ENCODE measurements at places on chromosomes 6 and 20.

- no peak for DNase-seq
Measured at GRCh38 chr6:102981490-102982015, 1588.0 kb downstream of the GRIK2 start.

- DNase-seq = no peak
Measured at GRCh38 chr6:20116792-20117191, 95.5 kb downstream of the MBOAT1 start.

DNA sequence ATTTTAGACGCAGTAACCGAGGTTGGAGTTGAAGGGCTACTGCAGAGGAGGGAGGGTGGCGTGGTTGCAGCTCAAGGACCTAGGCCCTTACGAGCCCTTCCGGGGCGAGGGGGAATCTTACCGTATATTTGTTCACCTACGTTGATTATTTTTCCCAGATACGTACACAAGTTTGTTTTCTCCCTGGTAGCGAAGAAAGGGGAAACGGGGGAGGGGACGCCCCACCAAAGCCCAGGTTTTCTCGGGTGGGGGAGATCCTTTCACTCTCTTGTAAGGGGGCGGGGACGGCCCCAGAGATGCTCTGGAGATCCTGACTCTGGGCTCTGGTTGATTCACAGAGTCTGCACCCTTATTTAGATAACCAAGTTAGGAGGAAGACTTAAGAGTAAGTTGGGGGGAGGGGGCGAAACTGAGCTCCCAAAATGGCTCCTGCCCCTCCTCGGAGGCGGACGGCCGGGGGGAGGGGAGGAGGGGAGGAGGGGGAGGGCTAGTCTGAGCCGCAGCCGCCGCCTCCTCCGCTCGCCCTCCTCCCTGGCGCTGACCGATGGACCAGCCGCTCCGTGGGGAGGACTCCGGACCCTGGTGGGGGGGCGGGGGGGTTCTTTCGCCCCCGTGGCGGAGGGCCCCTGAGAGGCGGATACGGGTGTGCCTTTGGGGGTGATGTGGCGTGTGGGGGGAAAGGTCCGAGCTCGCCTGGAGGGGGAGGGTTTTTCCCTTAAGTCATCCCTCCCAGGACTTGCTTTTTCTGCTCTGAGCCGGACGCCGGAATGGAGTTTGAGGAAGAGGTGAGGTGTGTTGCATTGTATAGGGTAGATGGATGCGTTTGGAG lies 2.2 kb downstream of the BRD2 start:
- DNase-seq = peak; percentile 83

DNA sequence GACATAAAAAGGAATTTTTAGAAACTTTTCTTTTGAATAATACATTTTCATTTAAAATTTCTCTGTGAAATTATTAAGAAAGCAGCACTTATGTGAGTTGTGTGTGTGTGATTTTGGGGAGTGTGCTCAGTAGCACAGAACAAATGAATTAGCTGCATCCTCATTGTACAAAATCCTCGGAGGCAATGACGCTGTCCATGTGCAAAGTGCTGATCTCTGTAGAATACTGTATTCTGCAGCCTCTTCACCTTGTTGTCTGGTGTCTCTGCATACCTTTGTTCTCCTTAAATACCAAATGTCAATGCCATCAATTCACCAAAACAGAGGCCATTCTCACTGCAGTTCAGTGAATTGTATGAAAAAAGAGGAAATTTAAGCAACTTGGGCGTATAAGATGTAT lies 838.4 kb downstream of the QKI start:
- no peak for DNase-seq

DNA sequence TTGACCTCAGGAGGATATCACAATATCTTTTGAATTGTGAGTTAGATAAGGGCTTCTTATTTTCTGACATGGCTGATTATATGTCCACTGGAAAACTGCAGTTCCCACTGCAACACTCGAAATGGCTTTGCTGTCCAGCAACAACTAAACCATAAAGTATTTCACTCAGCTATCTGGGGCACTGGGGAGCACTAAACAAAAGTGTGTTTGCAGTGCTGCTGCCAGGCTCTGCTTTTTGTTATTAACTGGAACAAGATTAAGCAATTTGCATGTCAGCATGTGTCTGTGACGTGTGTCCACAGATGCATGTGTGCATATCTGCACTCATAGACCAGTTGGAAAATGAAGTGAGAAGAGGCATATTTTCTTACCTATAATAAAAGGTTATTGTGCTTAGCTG lies 107.8 kb upstream of the CCN2 start:
- DNase-seq = peak; percentile 29

- no peak for DNase-seq
Measured at GRCh38 chr6:123168892-123169773, 173.1 kb downstream of the CLVS2 start.

- DNase-seq = no peak
Measured at GRCh38 chr20:6269168-6269873, 146.5 kb upstream of the FERMT1 start.

DNA sequence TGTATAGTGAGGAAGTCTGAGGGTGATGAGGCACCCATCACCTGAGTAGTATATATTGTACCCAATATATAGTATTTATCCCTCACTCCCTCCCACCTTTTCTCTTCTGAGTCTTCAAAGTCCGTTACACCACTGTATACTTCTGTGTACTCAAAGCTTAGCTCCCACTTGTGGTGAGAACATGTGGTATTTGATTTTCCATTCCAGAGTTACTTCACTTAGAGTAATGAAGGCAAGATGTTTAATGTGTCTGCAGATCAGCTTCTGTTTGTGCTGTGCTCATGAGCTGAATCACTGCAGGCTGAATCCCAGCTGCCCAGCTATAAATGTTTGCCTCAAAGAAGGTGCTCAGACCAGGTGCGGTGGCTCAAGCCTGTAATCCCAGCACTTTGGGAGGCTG lies 139.3 kb upstream of the FOXA2 start:
- peak; percentile 41 for DNase-seq

DNA sequence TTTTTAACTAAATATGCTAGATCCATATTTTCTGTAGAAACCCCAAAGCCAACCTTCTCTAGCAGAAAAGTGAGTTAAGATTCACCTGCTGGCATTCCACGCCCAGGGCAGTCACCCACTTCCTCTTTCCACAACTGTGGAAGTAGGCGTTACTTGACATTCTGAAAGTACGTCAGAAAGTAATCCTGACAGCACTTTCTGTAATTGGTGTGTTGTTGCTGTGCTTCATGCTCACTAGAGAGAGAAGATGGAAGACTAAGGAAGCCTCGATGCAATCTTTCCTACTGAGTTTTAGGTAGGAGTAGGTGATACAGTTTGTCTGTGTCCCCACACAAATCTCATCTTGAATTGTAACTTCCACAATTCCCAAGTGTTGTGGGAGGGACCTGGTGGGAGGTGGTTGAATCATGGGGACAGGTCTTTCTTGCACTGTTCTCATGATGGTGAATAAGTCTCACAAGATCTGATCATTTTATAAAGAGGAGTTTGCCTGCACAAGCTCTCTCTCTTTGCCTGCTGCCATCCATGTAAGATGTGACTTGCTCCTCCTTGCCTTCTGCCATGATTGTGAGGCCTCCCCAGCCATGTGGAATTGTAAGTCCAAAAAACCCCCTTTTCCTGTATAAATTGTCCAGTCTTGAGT lies 101.1 kb downstream of the MAP3K7 start:
- no peak for DNase-seq

- no peak for DNase-seq
Measured at GRCh38 chr20:37020636-37021035, 69.1 kb upstream of the SAMHD1 start.

DNA sequence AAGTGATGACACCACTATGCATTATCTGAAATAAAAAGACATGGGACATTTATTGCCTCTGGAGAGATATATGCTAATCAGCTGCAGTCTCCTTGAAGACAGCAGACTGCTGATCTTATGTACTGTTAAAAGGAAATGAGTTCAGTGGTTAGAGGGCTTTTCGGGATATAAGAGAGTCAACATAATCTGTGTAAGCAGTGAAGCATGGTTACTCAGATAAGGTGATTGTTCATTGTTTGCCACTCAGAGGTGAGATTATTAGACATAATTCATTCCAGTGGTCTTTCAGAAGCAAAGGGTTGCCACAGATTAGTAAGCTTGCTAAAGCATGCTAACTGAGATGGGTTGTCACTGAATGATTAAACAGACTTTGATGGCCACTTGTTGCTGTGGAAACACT lies 1450.7 kb upstream of the ADGRB3 start:
- DNase-seq = no peak

DNA sequence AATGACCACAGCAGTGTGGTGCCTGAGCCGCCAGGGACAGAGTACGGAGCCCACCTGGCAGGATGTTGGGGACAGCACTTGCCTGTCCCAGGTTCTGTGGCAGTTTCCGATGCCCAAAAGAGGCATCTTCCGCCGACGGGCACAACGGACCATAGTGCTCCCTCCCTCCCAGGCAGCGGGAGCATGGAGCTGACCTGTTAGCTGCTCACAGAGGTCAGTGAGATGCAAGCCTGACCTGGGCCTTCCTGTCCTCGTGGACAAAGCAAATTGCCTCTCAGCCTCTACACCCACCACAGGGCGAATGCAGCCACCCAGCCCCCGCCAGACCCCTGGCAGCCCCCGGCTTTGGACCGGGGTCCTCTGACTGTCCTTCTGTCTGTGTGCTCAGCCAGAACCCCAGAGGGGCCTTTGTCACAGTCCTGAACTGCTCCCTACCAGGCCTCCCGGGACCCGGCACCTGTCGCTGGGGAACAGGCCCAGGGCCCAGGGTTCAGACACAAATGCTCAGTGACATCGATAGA lies 16.2 kb upstream of the FRMD1 start:
- DNase-seq = no peak

- peak; percentile 98 for DNase-seq
Measured at GRCh38 chr20:53032478-53032932, 60.3 kb downstream of the TSHZ2 start.

Measured in stromal cell of bone marrow (primary cell).